ENCODE measurements at places on chromosomes 2 and 18.

DNA sequence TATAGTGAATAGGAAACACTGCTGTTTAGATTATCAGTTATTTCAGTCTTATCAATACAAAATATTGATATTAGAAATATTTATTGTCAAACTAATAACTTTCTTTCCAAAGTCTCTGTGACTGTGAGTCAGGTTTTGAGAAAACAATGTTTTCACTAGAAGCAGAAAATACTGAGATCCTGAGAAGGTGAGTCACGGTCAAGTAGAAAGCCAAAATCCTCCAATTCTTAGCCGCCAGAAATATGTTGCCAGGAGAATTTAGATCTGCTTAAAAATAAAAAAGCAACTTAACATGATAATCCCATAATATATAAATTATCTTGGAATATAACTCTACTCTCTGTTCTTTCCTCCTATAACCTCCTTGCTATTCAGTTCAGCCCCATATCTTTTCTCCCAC lies 181.9 kb upstream of the NRXN1 start:
- no peak for DNase-seq

GRCh38 chr18:64134044-64134747 lies 14.7 kb downstream of the LINC00305 start:
- DNase-seq: no peak

- DNase-seq: no peak
Observed at GRCh38 chr2:89825034-89825433, 1133.6 kb downstream of the RPIA start.

GRCh38 chr2:70922235-70923234 lies 13.2 kb upstream of the ATP6V1B1 start:
- DNase-seq: no peak

GRCh38 chr18:54217624-54218023 lies 6.8 kb downstream of the MBD2 start:
- DNase-seq: no peak

DNA sequence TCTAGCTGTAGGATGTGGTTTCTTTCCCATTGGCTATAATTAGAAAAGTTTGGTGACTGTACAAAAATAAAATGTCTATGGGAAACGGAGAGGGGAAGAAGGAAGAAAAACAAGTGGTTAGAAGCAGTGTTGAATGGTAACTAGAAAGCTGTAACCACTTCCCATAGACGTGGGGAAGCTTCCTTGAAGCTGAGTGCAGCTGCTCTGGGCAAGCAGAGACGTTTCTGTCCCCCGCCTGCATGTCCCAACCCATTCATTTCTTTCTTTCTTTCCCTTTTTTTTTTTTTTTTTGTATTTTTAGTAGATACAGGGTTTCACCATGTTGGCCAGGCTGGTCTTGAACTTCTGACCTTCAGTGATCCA lies 367.8 kb upstream of the HS6ST1 start:
- no peak for DNase-seq

- no peak for DNase-seq
Observed at GRCh38 chr2:127619877-127620705, 25.9 kb upstream of the GPR17 start.

DNA sequence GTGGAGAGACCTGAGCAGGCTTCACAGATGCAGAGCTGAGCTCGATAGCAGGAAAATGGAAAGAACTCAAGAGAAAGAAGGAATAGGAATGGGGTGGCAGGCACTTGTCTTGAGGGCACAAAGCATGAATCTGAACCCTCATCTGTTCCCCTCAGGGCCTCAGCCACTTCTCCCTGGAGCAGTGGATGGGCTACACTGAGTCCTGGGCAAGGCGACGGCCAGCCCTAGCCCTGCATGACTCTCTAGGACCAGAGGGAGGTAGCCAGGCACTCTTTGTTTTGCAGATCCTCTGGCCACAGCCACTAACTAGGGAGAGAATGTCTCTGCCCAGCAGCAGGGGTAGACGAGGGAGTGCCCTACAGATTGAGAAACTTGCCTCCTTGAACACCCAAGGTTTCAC lies 3.4 kb upstream of the TEX51 start:
- no peak for DNase-seq

GRCh38 chr2:17892770-17893534 lies 14.5 kb downstream of the KCNS3 start:
- no peak for DNase-seq

DNA sequence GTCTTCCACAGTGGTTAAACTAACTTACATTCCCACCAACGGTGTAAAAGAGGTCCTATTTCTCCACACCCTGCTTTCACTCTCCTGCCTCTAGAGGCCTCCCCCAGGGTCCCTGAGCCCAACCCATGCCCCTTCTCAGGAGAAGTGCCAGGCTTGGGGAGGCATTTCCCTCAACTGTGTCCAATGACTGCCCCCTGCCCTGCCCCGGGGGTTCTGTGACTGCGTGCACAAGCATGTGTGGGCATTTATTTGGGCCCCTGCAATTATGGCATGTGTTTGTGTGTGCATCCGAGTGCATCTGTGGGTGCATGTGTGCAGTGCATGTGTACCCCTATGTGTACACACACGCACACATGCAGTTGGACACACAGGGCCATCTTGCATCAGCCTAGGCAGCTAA lies 57.3 kb downstream of the INHBB start:
- no peak for DNase-seq

DNA sequence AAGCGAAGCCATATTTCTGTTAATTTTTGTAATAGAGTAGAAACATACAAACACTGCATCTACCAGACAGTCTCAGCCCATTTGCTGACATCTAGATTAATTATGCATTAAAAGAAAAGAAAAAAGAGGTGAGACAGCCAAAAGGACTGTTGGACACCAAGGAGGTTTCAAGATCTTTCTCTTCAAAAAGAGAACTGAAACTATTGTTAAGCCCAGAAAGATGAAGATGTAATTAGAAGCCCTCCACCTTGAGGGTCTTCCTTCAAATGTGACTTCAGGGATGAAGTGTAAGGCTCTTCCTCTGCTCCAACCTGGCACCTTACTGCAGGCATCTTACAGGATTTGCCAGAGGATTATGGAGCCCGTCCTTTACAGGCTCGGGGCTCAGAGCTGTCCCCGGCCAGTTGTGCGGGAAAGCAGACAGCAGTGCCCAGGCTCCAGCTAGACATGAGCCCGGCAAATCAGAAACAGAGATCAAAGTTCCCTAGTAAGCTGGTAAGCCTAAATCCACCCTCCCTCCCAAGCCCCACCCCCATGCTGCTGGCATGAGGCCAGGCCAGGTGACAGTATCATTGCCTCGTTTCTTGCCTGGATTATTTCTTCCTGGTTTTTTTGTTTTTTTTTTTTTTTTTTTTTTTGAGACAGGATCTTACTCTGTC lies 38.9 kb downstream of the ADI1 start:
- DNase-seq: no peak

DNA sequence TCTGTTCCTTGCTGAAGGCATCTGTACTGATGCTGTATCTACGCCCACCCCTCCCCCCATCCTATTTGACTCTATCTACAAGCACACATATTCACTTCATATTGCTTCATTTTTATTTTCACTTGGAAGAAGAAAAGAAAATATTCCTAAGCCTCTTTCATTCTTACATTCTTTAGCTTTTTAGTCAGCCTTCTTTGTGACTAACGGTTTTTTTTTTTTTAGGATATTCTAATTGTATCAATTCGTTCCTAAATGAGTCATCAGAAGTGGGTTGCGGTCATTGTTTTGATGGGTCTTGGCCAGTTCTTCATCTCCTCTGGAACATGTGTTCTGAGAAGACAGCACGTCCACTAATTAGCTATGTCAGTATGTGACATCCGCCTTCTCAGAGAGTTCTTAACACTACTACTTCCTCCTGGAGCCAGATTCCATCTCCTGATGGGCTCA lies 88.7 kb downstream of the MYO1B start:
- no peak for DNase-seq

DNA sequence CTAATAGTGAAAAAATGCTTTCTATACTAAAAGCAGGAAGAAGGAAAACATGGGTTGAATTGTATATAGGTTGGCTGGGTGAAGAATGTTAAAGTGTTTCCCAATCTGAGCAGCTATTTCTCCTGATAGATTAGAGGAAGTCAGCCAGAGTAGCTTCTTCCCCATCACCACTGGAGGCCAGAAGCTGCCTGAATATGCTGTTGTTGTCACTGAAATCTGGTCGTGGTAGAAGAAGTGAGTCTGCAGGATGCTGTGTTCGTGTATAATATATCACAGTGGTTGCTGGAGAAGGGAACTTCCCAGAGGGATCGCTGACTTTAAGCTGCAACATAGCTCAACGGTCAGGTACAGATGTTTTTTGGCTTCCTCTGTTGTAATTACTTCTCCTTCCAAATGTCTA lies 247.5 kb upstream of the LRATD1 start:
- no peak for DNase-seq

DNA sequence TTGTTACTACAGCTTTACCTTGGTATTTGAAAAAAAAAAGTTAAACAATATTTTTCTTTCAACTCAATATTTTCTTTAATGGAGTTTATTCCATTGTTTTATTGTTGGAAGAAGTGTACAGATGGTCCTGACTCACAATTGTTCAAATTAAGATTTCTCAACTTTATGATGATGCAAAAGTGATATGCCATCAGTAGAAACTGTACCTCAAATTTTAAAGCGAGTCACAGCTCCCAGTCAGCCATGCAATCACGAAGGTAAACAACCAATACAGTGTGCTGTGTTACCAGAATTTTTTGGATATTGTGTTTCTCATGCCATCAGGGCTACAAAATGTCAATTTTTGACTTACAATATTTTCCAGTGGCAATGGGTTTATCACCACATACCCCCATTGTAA lies 54.0 kb upstream of the COL5A2 start:
- DNase-seq: no peak

- DNase-seq: no peak
Observed at GRCh38 chr2:143355870-143356269, 226.7 kb downstream of the ARHGAP15 start.

GRCh38 chr2:79757526-79757925 lies 244.7 kb downstream of the CTNNA2 start:
- DNase-seq: no peak

DNA sequence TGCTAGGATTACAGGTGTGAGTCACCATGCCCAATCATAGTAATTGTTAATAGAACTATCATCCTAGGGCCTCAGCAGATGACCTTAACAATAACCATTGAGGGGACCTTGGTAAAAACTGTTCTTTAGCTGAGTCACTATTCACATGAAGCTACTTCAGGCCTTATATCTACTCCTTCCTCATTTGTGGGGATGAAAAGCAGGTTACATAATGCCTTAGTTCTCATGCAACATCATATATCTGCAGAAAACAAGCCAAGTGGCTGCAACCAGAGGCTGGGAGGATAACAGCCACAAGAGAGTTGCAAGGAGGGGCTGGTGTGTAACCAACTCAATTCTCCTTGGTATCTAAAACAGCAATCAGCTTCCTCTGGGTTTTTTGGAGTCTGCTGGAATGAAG lies 445.4 kb downstream of the NBAS start:
- no peak for DNase-seq

GRCh38 chr2:231682603-231683291 lies 25.6 kb upstream of the PTMA start:
- DNase-seq: no peak

DNA sequence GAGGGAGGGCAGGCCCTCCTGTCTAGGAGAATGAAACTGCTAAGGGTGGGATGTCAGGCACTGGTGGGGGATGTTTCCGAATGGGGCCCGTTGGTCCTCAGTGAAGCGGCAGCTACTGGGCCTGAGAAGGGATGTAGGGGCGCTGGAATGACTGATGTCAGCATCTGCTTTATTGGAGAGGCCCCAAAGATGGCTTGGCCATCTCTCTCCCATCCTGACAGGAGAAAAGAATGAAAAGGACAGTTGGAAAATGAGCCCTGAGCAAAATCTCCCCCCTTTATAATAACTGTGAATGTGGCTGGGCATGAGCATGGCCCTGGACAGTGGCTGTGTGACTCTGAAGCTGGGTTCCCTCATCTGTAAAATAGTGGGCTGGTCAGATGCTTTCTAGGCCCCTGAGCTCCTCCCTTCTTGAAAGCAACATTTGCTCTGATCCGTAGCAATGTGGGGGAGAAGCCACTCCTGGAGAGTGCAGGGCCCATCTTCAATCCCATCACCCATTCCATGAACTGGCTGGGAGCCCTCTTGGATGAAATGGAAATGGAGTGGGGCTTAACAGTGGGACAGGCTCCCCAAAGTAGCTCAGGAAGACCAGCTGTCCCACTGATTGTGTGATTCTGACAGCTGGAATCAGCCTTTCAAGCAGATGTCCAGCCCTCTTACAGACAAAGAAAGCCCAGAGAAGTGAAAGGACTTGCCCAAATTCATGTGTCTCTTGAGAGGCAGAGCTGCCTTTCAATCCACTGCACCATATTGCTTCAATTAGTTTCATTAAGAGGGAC lies 232.7 kb upstream of the SMAD2 start:
- DNase-seq: no peak

DNA sequence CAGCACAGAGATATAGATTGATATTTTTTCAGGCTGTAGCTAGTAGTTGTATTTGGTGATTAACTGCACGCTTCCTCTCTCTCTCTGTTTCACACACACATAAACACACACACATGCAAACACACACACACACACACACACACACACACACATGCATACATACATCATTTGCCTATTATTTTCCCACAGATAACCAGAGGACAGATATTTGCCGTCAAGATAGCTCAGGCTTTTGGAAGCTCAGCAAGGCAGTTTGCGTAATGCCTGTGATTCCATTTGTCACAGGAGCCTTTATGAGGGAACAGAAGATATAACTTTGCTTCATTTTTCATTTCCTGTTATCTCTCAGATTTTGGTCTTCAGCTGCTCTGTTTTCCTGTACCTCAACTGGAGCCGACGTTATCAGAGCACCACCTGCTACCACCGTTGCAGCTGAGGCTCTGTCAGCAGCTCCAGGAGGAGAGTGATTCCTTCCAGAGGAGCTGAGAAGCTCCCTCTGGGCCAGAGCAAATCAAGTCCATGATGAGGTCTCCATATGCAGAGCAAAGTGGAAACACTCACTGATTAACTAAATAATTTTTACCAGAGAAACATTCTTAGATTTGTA lies 341.9 kb upstream of the PIK3C3 start:
- no peak for DNase-seq

DNA sequence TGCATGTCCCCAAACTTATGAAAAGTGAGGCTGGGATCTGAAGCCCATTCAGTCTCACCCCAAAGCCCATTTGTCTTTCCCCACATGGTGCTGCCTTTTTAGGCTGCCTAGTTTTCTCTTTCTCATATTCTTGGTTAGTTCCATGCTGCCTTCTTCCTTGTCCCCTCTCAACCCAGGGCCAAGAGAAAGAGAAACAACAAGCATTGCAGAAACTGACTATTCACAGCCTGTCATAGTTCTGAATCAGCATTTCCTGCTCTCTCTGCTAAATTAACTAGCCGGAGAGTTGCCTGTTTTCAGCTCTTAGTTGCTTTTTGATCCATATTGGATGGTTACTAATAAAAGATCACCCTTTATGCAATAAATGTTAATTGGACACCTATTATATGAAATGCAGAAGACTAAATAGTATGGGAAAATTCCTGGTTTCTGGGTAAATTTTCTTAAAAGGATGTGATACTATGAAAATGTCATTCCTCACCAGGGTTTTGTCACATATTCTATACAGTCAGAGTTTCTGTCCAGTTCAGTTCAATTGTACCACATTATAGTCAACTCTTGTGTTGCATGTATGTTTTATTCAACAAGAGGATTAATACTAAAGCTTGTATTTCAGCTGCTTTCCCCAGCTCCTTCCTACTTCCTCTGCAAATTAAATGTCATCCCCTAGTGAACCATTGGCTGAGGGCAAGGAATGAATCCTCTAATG lies 246.5 kb downstream of the GALR1 start:
- no peak for DNase-seq

- DNase-seq: no peak
Observed at GRCh38 chr2:102078773-102079172, 63.8 kb upstream of the IL1R1 start.

Measured in stimulated activated CD4-positive, alpha-beta T cell treated with anti-CD3 and anti-CD28 coated beads, TNF-alpha, amount 100 ng/mL, for 48 hours (primary cell).